ENCODE measurements at places on chromosomes 1 and 21.

DNA sequence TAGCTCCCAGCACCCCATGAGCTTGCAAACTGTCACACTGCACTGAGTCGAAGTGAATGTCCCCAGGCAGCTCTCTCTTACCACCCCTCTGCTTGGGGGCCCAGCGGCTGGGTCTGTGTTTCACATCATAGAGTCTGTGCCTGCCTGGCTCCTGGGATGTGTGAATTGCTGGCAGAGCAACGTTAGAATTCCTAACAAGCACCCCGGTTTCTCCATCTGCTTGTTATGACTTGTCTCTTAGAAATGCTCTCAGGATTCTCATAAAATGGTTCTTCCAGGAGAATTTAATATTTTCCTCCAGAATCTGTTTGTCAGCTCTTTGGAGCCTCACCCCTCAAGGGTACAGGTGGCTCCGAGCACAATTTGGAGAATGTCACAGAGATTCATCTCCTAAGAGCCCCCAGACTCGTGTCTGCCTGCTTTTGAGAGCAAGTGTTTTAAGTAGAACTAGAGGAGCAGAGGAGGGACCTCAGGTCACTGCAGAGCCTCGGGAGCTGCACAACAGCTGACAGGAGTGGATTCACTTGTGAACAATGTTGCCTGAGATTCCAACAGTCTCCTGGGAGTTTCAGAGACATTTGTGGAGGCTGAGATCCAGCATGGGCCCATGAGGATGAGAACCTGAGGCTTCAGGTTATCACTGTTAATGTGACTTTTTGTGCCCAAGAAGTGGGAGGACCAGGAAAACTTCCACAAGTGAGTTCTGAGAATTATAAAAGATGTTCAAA lies 131.5 kb downstream of the KCNJ6 start:
- DNase-seq = no peak

DNA sequence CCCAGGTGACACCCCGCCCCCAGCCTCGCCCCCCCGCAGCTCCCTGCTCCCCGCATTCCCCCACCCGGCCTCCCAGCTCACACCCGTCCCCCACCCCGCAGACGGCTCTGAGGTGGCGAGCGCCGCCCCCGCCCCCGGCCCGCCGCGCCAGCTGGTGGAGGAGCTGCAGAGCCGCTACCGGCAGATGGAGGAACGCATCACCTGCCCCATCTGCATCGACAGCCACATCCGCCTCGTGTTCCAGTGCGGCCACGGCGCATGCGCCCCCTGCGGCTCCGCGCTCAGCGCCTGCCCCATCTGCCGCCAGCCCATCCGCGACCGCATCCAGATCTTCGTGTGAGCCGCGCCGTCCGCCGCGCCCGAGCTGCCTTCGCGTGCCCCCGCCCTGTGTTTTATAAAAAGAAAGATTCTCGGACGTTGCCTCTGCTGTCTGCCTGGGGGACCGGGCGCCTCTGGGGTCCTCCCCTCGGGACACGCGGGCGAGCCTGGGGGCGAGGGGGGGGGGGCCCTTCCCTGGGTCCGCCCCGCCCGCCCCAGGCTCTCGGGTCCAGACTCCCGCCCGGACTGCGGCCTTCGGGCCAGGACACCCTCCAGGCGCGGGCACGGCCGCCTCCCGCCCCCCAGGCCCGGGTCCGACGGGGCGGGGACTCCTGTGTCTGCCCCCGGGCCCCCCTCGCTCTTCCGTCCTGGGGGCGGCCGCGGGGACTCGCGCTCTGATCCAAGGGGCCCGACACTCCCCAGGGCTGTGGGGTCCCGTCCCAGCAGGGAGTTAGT lies 1.6 kb upstream of the MMP23B start:
- peak; percentile 94 for DNase-seq

DNA sequence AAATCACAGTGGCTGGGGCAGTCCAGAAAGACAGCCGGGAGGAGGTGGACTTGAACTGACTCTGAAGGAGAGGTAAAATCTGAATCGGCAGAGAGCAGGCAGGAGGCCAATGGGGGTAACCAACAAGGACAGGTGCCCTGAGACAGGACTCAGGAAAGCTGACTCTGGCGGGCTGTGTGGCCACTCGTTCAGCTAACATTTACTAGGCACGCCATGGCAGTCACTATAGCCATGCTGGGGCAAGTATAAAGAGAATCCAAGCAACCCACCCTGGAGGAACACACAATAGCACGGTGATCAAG lies 7.4 kb downstream of the TIAM1 start:
- DNase-seq = no peak

DNA sequence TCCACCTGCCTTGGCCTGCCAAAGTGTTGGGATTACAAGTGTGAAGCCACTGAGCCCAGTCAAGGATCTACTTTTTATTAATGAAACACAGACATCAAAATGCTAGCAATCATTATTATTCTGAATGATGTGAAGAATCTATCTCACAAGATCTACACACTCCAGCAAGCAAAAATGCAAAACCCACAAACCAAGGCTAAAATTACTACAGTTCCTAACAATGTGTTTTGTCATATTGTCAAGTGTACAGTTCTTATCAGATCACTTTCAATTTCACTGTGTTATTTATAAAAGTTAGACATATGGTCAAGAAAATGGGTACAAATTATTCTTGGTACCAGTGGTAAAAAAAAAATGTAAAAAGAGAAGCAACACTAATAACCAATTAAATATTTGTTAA lies 61.3 kb upstream of the SDC3 start:
- no peak for DNase-seq

DNA sequence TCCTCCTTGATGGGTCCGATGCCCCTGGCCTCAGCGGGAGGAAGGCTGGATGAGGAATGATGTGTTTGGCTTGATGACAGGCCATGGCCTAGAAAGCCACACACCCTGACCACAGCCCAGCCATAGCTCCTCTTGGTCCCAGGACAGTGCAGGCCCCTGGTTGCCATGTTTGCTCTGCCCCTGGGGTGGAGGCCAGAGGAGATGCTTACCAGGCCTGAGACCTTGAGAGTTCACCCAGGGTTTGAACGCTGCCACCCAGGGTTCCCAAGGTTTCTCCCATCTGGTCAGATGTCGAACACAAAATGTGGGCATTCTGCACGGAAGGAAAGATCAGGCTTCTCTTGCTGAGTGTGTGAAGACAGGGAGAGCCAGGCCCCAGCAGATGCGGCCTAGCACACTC lies 2.6 kb downstream of the C1orf226 start:
- DNase-seq = no peak

DNA sequence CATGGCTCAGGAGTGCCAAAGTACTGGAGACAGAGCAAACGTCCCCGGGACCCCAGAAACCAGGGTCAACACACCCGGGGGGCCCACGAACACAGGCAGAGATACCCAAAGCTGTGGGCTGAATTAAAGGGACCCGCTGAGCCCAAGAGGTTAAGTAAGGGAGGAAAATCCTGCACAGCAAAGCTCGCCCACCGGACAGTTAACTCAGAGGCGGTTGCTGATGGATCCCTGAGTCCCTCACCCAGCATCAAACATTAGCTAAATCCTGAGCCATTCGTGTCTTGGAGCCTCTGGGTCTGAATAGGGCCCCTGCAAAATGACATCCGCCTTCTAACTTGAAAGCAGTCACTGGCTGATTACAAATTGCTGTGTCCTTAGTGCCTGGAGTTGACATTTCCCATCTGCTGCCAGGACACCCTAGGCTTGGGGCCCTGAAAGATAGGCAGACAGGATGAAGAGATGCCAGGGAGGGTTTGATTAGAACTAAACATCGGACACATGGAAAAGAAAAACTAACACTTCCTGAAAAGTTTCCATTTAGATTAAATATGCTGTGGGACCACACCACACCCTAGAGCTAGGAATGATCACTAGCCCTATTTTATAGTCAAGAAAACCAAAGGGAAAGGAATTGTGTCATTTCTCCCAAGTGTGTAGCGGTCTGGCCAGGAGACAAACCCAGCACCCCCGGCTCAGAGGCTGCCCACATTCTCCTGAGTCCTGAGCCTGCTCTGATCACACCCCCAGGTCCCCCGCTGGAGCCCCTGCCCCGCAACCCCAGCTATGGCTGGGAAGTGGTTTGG lies 239.3 kb downstream of the NPHP4 start:
- DNase-seq = peak; percentile 16
